NCI-H1436 treated with DMSO at 0.1 percent for 48 hours (cell line): ENCODE measurements at places on chromosomes 2 and 18.

DNA sequence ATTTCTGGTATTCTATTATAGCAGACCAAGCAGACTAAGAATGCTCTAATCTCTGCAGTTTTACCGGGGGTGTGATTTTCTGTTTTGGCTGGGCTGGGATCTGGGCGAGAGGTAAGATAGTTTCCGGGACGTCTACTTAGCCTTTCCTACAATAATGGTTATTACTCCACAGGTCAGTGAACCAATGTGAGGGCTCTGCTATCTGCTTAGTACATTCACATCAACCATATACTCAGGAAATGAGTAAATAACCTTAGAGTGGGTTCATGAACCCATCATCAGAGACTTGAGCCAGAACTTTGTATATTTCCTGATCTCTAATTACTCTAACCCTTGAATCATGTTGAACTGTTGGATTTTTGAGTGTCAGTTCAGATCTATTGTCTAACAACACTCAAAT lies 90.1 kb upstream of the NOL4 start:
- DNase-seq, result no peak

GRCh38 chr18:41655074-41655473 lies 300.0 kb upstream of the PIK3C3 start:
- no peak for DNase-seq

GRCh38 chr2:217609952-217610351 lies 392.8 kb downstream of the TNS1 start:
- DNase-seq, result no peak

GRCh38 chr2:38284971-38285370 lies 92.1 kb downstream of the ATL2 start:
- DNase-seq, result no peak

DNA sequence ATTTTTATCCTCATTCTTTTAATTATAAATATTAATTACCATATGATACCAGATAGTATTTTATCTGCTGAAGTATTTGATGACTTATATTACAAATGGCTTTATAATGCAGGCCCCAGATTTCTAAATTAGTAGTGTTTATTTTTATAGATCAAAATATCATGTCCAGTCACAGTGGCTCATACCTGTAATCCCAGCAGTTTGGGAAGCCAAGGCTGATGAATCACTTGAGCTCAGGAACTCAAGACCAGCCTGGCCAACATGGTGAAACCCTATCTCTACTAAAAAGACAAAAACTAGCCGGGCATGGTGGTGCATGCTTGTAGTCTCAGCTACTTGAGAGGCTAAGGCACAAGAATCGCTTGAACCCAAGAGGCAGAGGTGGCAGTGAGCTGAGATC lies 100.1 kb upstream of the ARHGAP15 start:
- no peak for DNase-seq

GRCh38 chr2:28613633-28614501 lies 118.0 kb downstream of the PLB1 start:
- DNase-seq, result no peak

- no peak for DNase-seq
These were observed 2.8 kb upstream of the BUB1 start for GRCh38 chr2:110680709-110681108.

- DNase-seq, result no peak
These were observed 197.5 kb upstream of the ARL4C start for GRCh38 chr2:234694244-234695013.

DNA sequence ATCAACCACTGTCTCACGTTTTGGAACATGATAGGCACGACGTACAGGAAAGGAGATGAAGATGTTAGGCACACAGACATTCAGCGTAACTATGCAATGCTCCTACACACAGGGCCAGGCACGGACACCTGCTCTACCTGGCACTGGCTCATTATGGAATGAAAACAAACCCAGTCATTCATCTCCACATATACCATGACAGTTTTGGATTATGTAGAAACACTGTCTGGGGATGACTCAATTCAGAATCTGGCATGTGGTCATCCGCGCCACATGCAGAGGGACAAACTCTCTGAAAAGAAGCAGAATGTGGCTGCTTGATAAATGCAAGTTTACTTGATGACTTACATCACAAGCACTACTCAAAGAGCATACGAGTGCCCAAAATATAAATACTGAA lies 29.5 kb upstream of the NFU1 start:
- no peak for DNase-seq

DNA sequence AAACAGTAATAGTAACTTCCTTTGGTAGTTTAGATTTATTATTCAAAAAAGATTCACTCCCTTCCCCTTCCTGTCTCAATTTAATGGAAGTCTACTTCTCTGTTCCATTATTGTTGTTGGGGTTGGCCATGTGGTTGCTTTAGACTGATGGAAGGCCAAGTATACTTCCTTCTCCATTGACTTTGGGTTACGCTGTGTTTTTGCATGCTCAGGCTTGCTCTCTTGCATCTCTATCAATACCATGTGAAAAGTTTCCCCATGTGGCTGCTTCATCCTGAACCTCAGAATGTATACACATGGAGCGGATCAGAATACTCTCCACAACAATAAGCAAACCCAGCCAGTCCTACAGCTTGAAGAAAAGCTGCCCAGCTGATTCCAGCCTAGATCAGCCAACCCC lies 20.3 kb downstream of the CFAP210 start:
- DNase-seq, result no peak

- DNase-seq, result no peak
These were observed 119.4 kb downstream of the LPIN1 start for GRCh38 chr2:11865805-11866204.

DNA sequence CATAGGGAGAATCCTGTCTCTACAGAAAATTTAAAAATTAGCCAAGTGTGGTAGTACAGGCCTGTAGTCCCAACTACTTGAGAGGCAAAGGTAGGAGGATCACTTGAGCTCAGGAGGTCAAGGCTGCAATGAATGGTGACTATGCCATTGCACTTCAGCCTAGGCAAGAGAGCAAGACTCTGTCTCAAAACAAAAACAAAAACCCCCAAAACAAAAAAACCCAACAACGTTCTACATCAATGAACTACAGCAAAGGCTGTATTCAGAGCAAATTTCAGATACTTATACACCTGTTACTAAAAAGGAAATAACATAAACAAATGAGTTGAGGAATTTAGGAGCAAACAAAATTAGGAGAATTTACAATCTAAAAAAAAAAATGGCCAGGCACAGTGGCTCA lies 22.6 kb downstream of the YES1 start:
- no peak for DNase-seq

GRCh38 chr2:165621086-165621560 lies 151.6 kb downstream of the CSRNP3 start:
- DNase-seq, result no peak

DNA sequence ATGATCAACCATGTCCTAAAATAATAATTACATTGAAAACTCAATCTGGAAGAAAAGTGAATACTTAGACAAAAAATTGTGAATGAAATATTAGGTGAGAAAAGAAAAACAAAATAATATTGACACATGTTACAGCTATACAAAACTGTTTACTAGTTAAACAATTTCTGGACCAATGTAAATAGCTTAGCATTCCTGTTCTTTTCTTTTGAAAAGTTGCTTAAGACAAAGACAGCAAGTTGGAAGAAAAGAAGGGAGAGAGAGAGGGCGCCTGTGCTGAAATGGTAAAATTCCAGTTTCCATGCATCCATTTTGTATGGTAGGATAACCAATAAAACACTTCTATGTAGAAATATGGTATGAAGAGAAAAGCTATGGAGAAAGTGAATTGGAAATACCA lies 94.1 kb upstream of the RFX8 start:
- DNase-seq, result no peak

- DNase-seq, result no peak
These were observed 38.9 kb downstream of the CNGA3 start for GRCh38 chr2:98385050-98385699.

DNA sequence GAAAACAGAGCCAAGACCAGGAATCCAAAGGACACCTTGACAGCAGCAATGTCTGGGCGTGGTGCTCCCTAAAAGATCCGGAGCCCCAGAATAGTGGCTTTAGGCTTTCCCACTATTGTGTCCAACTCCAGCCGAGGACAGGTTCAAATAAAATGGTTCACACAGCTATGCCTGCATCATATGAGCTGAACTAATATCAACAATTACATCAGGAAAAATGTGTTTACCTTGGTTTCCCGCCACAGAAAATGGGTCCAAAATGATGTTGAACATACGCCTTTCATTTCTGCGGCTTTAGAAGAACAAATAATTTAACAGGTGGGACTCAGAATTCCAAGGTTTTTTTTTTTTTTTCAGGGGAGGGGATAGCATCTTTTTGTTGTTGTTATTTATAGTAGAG lies 93.6 kb downstream of the OSR1 start:
- DNase-seq, result no peak

- DNase-seq, result no peak
These were observed 95.9 kb downstream of the TXNL1 start for GRCh38 chr18:56542476-56542875.

DNA sequence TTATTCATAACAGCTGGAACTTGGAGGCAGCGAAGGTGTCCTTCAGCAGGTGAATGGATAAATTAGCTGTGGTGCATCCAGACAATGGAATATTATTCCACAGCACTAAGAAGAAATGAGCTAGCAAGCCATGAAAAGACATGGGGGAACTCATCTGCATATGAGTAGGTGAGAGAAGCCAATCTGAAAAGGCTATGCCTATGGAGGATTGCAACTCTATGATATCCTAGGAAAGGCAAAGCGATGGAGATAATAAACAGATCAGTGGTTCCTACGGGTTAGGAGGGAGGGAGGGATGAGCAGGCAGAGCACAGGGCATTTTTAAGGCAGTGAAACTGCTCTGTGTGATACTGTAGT lies 66.2 kb downstream of the ODC1 start:
- no peak for DNase-seq

DNA sequence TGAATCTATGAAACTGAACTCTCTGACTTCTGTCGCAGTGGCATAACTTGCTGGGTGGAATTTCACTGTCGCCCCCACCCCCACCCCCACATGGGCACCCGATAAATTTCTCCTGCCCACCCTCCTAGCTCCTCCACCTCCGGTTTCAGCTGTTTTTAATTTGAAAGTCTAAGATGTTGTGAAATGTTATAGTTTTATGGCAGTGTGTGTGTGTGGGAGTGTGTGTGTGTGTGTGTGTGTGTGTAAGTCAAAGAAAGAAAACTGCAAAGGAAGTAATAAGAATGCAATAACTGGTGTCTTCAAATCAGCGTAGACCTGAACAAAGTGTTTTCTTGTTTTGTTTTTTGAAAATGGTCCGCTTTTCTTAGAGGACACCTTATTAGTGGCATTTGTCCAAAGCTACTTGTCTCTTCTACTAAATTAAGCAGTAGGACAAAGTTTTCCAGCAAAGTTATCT lies 388 bp downstream of the DTNA start:
- DNase-seq, result no peak

GRCh38 chr2:124163840-124164239 lies 138.8 kb downstream of the CNTNAP5 start:
- no peak for DNase-seq

DNA sequence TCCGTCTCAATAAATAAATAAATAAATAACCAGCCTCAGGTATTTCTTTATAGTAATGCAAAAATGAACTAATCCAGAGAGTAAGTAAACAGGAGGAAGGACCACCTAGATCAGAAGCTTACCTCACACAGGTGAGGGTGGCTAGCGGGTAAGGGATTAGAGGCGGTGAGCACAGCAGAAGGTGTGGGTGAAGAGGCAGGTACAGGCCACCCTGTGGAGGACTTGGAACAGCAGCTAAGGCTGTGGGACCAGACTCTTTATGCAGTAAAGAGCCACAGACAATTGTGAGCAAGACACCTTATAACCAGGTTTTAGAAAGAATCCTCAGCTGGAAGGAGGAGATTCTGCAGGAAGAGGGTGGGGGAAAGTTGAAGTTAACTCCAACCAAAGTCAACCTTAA lies 34.2 kb upstream of the TTR start:
- no peak for DNase-seq

DNA sequence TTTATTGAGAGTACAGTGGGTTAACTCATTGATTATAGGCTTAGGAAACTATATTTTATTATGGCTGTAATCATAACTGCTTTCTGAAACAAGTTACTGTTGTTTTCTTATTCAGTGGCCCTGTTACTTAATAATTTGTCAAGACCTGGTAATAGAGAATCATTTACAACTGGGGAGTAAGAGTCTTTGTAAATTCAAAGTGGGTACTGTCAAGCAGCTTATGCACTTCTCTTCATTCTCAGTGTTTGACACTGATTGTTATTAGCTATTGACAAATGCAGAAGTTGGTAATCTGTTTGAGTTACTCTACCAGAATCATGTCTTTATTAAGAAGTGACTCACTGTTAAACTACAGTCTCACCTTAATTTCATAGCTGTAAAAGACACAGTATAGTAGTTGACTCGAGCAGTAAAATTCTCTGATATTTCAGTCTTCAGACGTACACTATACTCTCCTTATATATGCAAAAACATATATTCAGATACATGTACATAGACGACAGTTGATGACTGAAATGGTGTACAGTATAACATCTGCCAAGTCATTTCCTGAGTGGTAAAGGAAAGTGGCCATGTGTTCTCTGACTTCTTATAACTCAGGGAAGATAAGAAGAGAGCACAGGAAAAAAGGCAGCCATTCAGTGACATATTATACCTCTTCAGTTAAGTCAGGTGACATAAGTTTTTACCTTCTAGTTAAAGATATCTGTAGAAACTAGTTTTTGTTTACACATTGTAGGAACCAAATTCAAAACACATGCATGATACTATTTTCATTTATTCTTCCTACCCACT lies 36.0 kb upstream of the TTC27 start:
- DNase-seq, result no peak

DNA sequence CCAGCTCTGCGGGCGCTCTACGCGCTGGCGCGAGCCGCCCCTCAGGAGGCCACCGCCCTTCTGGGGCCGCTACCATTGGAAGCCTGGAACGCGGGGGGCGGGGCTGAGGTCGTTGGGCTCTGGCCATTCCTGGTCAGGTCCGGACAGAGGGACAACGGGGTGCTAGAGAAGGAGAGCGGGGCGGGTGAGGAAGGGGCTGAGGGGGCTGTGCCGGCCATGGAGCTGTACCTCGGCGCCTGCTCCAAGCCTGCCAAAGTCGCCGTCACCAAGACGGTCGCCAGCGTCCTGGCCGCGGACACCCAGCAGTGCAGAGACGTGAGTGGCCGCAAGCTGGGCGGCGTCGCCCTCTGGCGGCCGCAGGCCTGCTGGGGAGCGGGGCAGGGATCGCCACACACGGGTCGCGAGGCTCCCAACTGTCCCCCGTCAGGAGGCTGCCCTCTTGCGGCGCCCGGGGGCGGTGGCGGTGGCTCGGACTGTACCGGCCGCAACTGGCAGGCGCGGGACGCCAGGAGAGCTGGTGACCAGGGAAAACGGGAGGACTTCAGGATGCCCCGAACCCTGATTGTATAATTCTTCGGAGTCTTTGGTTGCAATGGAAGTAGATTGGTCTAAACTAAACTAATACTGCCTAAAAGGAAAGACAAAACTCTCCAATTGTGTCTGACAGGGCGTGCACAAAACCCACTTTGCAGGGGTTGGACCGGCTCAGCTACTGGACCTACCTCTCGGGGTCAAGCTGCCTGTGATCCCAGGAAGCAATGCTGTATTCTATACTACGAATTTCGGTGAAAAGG lies at the start of gene FSIP2:
FSIP2 (plus strand) TSS at position 126 of the 794 bp plus-strand sequence; CDS start at position 217, 91 bp downstream.
- DNase-seq, result no peak

- DNase-seq, result no peak
These were observed 10.9 kb upstream of the ICOS start for GRCh38 chr2:203925512-203926158.
